Activated naive CD4-positive, alpha-beta T cell (primary cell): ENCODE measurements at places on chromosomes 5 and 9.

GRCh38 chr5:43396762-43397304, 15.4 kb downstream of the CCL28 start:
- DNase-seq, result peak; percentile 10

- no peak for DNase-seq
These were observed 6.5 kb downstream of the NTMT1 start for GRCh38 chr9:129632460-129632859.

- DNase-seq, result no peak
These were observed 130.6 kb downstream of the FBXO38 start for GRCh38 chr5:148514344-148514743.

DNA sequence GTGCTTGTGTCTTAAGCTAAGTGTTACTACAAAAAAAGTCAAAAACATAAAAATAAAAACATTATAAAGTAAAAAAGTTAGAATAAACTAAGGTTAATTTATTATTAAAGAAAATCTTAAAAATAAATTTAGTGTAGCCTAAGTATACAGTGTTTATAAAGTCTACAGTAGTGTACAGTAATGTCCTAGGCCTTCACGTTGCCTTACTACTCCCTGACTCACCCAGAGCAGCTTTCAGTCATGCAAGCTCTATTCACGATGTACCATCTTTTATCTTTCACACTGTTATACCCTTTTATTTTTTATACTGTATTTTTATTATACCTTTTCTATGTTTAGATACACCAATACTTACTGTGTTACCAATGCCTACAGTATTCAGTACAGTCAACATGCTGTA, 288.1 kb downstream of the HCN1 start:
- DNase-seq, result no peak

DNA sequence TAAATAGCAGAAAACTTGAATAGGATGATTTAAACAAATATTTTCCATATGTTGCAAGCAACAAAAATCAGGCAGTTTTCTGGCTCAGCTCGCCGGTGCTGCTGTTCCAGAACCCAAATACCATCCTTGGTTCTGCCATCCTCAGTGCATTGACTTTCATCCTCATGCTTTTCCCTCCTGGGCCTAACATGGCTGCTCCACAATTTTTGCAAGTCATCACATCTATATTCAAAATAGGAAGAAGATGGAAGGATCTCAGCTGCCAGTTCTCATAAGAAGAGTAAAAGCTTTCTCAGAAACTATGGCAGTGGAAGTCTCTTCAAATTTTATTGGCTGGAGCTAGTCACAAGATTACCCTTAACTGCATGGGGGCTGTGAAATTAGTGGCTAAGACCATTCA, 136.7 kb downstream of the STARD4 start:
- DNase-seq, result no peak

GRCh38 chr9:86713470-86713869, 233.8 kb downstream of the GAS1 start:
- no peak for DNase-seq

DNA sequence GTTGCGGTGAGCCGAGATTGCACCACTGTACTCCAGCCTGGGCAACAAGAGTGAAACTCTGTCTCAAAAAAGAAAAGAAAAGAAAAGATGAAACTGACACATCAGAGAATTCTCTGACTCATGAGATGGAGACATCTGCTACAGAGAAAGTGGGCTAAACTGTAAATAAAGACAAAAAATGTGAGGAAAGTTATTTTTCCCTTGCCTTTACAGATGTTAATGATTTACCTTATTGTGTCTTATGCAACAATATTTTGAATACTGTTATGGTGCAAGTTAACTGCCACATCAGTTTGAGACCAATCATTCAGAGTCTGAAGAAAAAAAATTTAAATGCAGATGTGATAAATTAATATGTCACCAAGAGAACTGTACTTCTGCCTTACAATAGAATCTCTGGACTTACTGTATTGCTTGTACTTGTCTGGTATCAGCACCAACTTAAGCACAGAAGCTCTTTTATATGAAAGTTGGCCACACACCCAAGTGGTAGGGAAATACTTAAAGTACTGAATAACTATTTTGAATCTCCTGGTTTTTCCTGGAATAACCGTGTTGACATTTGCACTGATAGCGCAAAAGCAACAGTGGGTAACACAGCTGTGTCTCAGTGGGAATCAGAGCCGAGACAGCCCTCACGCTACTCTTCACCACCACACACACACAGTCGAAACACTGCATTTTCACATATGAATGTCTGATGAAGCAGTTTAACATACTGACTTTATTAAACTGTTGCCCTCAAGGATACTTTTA, 169.9 kb downstream of the FANCC start:
- DNase-seq, result no peak

DNA sequence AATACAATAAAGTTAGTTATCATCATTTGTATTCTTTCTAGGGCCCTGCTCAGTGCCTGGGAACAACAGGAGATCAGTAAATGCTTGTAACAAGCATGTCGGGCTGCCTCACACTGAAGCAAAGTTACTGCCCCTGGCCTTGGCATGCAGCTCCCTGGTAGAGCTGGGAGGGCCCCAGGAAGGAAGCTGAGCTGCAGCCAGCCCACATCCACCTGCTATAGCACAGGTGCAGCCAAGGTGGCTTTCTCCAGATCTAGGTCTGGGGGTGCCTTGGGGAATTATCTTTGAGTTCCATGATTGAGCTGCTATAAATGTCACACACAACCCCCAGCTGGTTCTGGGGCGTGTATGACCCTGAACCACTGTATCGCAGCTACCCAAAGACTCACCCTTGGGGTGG, 293.4 kb upstream of the MSX2 start:
- no peak for DNase-seq
